ENCODE measurements at places on chromosomes 7 and 10. TPM values are rescaled to one million over a fixed set of nuclear protein-coding genes. Genes with fewer than 3 reads are reported as not detected.

- DNase-seq: no peak
These were observed 315.5 kb downstream of the MAGI2 start for GRCh38 chr7:79137942-79138341.

Gene SLC26A5
- polyA plus RNA-seq: 0.60 TPM

DNA sequence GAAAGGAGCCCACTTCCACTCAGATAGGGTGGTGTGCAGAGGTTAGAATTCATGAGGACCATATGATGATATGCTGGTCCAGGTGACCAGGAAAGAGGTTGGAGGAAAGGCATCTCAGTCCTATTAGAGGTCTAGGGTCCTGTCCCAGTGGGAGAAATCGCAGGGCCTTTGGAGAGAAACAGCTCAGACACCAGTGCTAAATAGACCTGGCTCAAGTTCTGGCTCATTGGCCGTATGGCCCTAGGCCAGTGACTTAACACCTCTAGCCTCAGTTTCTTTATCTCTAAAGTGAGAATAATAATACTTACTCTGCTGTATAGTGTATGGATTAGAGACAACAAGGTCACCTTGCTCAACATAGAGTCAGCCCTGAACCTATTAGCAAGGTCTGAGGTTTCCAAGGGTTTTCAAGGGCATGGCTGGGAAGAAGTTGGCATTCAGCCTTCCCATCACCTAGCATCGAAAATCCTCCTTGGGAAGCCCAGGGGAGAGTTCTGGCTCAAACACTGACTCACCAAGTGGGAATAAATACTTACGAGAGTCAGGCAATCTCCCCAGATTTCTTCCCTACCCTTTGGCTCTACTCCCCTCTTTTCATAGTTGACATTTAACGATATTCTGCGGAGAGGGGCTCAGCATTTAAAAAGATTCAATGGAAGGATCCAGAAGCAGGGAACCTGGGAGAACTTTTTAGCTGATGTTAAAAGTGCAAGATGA is 473.1 kb upstream of the PODXL start:
- no peak for DNase-seq

Gene SPDYE9
- polyA plus RNA-seq: 1.2 TPM

DNA sequence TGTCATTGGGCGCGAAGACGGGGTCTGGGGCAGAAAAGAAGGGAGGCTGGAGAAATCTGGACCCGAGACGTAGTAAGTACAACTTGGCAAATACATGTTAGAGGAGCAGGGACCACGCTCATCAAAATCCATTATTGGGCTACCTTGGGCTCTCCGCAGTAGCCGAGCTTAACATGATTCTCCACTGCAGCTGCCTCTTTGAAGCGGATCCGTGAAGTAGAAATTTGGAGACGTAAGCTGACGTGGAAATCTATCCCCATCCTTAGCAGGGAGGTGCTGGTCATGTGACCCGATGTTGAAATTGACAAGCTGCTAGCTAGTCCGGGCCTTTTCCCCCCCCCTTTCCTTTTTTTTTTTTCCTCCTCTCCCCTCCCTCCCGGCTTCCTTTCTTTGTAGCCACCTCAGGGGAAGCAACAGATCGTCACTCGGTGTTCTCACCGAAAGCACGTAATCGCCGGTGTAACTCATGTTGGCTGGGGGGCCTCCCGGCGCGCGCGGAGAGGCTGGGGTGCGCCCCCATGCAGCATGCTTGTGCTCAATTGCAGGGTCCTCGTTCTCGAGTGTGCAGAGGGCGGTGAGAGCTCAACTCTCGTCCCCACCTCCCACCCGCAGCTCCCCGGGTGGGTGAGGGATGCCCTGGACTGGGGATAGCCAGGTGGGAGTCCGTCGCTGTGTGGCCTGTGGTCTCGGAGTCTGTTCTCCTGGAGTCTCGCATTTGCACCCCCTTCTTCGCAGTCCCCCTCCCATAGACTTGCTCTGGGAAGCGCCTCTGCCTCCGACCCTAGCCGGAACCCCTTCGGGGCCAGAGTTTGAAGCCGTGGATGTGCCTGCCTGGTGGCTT is at the start of gene HOXA11:
Gene HOXA11 (minus strand): TSS at position 220 of the 841 bp plus-strand sequence. CDS start 88 bp downstream, at position 132.
- peak; percentile 90 for DNase-seq

- no peak for DNase-seq
These were observed 90.4 kb downstream of the SVOPL start for GRCh38 chr7:138610671-138611170.

- DNase-seq: no peak
These were observed 436.0 kb upstream of the ADARB2 start for GRCh38 chr10:2173327-2173726.

Gene SYT15B
- 1.1 TPM for polyA plus RNA-seq

Gene WDR86
- polyA plus RNA-seq: 32.9 TPM

GRCh38 chr10:78386509-78386908 is 352.8 kb downstream of the RPS24 start:
- no peak for DNase-seq

Gene PAX4
- not detected for polyA plus RNA-seq

DNA sequence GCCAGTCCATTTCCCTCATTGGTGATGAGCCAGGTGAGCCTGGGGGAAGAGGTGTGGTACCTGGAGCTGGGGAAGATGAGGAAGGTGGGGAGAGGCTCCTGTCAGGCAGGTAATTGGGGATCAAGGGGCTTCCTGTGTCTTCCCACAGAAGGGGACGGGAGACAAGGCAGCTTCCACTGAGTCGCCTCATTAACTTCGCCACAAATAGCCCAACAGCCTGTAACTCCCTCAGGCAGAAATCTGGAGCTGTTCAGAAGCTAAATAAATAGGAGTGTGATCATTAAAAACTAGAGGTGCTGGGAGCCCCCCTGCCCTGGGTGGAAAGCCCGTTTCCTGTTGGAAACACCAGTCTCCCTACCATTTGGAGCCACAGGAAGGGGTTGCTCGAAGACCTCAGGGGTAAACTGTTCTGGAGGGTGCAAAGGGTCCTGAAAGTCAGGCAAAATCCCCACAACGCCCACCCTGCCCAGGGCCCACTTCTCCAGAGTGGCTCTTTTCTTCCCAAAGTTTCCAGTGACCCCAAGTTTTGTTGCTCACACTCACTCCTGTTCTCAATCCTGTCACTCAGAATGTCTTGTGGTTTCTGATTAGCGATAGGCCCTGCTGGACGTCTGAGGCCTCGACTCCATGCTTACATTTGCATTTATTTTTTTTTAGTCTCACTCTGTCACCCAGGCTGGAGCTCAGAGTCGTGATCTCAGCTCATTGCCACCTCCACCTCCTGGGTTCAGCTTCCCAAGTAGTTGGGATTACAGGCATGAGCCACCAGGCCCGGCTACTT is 25.7 kb downstream of the UNC5B start:
- DNase-seq: no peak

GRCh38 chr10:114026189-114027040 is 17.3 kb upstream of the ADRB1 start:
- no peak for DNase-seq

DNA sequence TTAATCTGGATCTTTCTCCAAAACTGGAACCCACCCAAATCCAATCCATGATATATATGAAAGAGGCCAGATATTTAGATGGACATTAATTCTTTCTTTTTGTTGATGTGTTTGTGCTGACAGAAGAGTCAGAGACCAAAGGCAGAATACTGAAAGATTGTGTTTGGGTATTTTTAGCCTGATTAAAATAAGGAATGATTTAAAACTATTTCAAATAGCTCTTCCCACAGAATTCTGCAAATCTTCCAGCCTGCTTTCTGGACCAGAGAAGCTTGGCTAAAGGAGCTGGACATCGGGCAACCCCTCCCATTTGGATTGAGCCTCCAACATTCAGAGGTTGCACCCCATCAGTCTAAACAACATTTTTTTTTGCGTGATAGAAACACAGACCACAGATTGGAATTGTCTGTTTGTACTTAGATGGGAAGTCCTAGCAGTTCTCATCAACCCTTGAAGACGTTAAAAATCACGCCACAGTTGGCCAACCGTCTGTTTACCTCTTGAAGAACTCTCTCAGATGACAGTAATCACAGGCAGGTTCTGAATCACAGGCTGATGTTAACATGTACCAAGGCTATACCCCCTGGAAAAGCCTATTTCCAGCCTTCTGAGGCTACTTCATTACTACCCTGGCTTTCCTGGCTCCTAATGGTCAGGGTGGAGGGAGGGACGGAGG is 155.2 kb upstream of the NRP1 start:
- DNase-seq: no peak

Gene LLCFC1
- polyA plus RNA-seq: 0.24 TPM

GRCh38 chr7:94486216-94486615 is 23.4 kb upstream of the CASD1 start:
- no peak for DNase-seq

DNA sequence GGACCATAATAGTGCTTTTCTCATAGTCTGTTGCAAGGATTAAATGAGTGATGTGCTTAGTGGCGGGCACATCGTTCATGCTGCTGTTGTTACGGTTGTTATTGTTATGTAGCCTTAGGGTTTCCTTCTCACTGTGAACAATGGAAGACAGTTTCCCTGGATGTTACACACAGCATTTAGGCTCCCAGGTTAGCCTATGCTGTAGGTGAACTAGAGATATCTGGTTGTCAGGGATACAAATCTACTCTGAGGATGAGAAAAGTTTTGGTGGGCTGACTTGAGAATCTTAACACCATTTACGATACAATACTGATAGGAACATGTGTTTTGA is 14.7 kb downstream of the SH3PXD2A start:
- no peak for DNase-seq

DNA sequence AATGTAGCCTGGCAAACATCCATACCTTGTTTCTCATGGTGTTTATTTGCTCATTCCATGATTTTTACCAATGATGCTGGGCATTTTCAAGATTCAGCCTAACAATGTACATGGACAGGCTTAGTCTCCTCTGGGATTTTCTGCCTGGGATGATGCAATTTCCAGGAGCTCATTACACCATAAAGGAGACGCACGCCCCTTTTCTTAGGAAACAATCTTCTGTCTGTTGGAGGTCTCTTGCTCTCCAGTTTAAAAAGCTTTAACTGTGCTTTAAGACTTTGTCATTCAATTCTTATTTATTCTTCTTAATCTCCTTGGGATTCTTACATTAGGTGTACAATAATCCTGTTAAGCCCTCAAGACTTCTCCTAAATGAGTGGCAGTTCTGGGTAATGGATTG is 150.3 kb upstream of the NRP1 start:
- no peak for DNase-seq

DNA sequence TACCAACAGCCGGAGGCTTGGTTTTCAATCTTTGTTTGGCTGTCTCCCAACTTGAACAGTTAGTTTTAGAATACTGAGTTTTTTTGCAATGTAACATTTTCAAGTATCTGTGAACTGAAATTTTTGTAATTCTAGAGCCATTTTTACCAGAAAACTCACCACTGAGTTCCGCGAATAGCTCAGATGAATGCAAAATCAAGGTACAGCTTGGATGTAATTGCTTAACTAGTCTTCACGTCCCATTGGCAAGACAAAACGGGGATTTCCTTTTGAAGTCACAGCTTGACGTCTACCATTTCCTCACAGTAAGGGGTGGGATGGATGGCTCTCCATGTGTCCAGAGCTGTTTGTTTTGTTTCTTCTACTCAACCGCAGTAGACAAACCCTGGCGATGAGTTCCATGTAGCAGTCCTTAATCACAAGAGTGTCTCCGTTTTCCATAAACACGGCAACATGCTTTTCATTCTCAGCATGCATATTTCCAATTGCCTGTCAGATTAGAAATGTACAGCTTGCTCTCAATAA is 55.8 kb upstream of the FGFR2 start:
- DNase-seq: no peak

- DNase-seq: no peak
These were observed 123.6 kb upstream of the NOBOX start for GRCh38 chr7:144527051-144527471.

Gene GPR158
- polyA plus RNA-seq: 0.35 TPM

Gene GHRHR
- 0.41 TPM for polyA plus RNA-seq

GRCh38 chr7:117951285-117951684 is 78.0 kb upstream of the CTTNBP2 start:
- DNase-seq: no peak

- no peak for DNase-seq
These were observed 10.2 kb upstream of the FRA10AC1 start for GRCh38 chr10:93712593-93712992.

Gene HTR5A
- not detected for polyA plus RNA-seq

GRCh38 chr7:137040745-137041144 is 172.3 kb downstream of the CHRM2 start:
- DNase-seq: no peak

- DNase-seq: no peak
These were observed 17.9 kb upstream of the SGMS1 start for GRCh38 chr10:50641626-50642025.

GRCh38 chr10:108241166-108241565 is 1076.7 kb upstream of the SORCS1 start:
- DNase-seq: no peak

Gene TRIL
- polyA plus RNA-seq: 87.1 TPM

GRCh38 chr10:121375172-121375571 is 223.1 kb downstream of the FGFR2 start:
- DNase-seq: no peak

DNA sequence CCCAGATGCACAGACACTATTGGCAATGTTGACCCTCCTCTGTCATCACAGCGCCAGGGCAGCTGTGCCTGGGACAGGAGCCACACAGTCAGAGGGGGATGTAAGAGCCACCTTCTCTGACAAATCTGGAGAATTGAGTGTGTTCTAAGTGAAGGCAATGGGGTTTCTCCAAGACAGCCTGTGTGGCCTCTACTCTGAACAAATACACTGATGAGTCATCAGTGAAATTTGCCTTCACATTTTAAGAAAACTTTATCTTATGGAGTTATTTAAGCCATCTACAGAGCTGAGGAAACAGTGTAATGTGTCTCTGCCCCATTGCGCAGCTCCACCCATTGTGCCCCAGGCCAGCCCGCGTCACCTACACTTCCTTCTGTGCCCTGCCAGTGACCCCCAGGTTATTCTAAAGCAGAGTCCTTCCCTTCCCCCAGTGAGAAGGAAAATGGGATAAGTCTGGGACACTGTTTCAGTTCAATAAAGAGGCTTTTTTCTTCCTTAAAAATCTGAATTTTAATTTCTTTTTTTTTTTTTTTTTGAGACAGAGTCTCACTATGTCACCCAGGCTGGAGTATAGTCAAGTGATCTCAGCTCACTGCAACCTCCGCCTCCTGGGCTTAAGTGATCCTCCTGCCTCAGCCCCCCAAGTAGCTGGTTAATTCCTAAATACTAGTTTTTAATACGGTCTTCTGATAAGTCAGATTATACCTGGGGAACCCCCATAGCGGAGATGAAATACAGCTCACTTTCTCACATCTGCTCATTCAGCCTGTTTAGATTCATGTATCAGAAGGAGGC is 21.8 kb downstream of the AKR1E2 start:
- no peak for DNase-seq
